ENCODE measurements at places on chromosomes 7 and 10.

DNA sequence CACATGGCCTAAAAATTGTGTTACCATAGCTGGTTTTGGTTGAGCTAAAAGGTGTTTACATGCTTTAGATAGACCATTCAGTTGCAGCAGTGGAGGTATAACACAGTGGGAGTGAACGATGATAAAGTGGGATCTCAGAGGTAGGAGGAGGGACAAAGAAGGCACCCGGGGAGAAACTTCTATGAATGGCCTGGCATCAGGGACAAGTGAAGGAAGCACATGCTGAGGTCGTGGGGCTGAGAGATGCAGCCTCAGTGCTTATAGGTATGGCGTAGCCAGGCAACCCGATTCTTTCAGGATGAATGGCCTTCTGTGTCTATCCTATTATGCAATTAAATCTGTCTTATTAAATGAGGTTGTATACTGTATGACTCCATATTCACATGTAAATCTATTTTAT, 3.9 kb upstream of the CDK6 start:
- no peak for DNase-seq

- no peak for DNase-seq
Observed at GRCh38 chr10:78581133-78581694, 487.6 kb upstream of the ZMIZ1 start.

- DNase-seq = no peak
Observed at GRCh38 chr10:11167233-11167966, 149.7 kb downstream of the CELF2 start.

DNA sequence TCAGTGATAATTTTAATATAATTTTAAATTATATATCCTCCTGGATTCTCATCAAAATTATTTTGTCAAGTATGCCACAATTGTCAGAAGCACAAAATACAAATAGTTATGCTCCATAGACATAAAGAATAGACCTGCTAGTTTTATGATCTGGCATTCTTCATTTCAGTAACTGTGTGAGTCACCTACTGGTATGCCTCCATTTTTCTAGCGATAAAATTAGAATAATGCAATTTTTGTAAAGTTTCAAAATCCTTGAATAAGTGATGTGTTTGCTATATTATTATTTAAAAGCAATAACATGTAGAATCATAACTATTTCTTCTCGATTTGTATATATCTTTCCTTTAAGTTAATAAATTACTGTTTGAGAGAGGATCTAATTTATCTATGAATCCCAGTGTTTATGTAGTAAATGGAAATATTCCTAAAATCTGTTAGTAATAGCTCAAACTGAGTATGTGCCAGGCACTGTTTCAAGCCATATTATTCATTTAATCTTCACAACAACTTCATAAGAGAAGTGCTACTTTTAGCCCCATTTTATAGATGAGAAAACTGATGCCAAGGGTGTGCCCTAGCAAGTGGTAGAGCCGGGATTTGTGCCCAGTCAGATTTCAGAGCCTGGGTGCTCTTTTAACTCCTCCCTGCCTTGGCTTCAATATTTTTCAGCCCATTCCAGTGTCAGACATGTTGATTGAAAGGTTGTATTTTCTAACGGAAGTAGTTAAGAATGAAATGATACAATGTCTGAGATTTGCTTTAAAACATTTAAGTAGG, 38.4 kb downstream of the NET1 start:
- DNase-seq = no peak

DNA sequence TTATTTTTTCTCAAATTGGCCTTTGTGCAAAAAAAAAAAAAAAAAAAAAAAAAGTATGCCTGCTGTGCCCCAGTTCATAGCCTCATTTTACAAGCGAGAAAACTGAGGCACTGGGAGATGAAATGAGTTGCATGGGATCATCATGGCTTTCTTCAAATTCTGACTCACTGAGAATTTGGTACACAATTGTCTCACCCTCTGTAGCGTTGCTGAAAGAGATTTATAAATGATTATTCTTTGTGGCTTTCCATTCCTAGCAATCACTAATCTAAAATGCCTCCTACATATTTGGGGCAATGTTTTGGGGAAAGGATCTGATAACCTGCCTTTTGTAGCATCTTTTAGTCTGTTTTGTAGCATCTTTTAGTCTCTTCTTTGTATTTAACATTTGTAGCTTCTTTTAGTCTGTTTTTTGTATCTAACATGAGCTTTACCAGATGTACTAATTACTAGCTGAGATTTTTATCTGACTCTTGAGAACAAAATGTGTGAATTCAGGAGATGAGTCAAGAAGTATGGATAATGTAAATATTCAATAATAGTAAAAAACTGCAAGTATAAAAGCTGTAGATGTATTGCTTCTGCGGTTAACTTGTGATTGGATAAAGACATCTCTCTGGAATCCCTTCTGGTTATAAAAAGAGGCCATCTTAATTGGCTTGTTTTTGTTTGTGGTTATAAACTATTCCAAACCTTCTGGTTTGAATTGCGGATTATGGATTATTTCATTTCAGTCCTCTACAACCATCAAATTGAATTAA, 161.4 kb downstream of the ARID5B start:
- no peak for DNase-seq

GRCh38 chr7:66732439-66732838, 8.1 kb upstream of the RABGEF1 start:
- no peak for DNase-seq

GRCh38 chr7:122183106-122183505, 39.1 kb upstream of the AASS start:
- no peak for DNase-seq

DNA sequence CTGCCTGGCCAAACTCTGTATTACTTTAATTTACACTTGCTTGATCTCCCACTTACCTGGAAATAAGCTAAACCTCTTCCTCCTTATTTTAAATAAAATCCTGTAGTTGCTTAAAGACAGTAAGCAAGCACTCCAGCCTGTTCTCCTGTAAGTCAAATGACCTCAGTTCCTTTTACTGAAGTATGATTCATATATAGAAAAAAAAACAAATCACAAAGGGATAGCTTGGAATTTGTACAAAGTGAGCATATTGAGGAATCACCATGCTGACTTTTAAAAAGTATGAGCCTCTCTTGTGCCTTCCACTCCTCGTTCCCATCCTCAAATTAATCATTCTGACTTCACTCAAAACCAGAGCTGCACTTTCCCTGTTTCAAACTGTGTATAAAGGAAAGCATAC, 52.0 kb downstream of the C10orf90 start:
- no peak for DNase-seq

DNA sequence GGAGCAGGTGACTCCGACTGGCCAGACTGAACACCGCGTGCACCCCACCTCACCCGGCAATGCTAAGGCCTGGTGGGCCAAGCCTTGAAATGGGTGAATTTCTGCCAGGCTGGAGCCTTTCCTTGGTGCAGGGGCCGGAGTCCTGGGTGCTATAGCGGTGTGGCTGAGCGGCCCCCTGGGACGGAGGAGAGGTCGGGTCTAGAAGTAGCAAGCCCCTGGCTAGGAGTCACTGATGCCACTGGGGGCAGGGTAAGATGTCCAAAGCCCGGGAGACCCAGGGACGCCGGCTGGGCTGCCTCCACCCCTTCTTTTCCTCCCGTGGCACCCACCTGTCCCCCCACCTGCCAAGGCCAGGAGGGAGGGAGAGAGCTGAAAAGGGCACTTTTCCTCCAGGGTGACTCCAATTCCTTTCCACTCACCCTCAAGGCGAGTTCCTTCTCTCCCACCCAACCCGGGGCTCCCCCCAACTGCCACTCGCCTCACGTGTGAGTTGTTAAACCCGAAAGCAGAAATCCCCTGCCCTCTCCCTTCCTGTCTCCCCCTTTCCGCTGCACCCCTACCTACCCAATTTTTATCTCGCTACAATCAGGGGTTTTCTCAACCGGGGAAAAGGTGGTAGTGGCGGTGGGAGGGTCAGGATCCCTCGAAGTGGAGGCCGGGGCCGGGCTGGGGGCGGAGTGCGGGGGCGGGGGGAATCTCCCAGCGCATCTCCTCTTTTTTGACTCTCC, 6.0 kb upstream of the GATA3 start:
- no peak for DNase-seq

GRCh38 chr10:37549054-37549453, 308.4 kb downstream of the ZNF248 start:
- no peak for DNase-seq

DNA sequence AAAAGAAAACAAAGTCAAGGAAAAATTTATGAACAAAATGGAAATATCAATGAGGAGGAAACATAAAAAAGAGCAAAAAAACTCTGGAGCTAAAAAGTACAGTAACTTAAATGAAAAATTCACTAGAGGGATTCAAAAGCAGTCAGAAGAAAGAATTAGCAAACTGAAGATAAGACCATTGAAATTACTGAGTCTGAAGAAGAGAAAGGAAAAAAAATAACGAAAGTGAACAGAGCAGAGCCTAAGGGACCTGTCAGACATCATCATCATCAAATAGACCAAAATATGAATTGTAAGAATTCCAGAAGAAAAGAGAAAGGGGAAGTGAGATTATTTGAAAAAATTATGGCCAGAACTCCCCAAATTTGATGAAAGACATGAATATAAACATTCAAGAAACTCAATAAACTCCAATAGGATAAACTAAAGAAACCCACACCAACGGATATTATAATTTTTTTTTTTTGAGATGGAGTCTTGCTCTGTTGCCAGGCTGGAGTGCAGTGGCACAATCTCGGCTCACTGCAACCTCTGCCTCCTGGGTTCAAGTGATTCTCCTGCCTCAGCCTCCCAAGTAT, 16.2 kb downstream of the NPC1L1 start:
- no peak for DNase-seq

DNA sequence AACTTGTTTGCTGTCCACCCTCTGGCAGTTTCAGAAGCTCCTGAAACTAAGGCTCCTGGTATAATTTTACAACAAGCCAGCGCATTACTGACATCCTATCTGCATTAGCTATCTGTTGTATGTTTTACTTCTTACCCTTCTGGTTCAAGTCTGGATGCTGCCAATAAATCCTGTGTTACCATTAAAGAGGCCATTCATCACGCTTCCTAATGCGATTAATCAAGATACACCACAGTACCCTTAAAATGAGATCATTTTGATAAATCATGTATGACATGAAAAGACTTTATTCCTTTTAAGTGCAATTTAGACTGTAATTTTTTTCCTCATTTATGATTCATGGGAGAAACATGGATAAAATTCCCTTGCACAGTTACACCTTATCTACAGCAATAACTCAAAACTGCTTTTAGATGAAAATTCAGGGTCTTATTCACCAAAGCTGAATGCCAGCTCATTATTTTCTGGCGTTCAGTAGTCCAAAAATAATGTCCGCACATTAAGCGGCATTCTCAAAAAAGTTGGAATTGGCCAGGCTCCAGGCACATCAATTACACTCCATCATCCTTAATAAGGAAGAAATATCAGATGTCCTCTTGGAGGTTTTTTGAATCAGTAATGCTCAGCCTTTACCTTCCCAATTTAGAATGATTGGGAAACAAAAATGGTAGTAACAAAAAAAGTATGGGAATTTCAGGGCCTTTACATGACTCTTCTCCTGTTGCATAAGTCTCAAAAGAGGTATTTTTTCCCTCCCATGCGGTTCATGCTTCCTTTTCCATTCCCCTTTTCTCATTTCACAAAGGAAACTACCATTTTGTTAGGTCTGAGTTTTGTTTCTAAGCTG, 878.5 kb downstream of the LRMDA start:
- no peak for DNase-seq

DNA sequence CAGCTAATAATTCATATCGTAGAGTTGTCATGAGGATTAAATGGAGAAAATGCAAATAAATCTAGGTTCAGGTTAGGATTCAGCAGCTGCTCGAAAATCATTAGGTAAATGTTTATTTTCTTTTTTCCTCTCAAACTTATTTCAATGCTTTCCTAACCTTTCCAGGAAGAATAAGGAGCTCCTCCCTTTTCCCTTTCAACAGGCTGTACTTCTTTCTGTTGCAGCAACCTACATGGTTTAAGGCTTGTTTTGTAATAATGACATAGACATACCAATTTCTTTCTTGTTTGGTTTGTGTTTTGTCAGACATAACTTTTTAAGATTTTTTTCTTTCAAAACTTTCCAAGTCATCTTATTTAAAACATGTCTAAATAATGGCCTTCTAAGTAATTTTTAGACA, 18.2 kb downstream of the GPR141 start:
- no peak for DNase-seq

DNA sequence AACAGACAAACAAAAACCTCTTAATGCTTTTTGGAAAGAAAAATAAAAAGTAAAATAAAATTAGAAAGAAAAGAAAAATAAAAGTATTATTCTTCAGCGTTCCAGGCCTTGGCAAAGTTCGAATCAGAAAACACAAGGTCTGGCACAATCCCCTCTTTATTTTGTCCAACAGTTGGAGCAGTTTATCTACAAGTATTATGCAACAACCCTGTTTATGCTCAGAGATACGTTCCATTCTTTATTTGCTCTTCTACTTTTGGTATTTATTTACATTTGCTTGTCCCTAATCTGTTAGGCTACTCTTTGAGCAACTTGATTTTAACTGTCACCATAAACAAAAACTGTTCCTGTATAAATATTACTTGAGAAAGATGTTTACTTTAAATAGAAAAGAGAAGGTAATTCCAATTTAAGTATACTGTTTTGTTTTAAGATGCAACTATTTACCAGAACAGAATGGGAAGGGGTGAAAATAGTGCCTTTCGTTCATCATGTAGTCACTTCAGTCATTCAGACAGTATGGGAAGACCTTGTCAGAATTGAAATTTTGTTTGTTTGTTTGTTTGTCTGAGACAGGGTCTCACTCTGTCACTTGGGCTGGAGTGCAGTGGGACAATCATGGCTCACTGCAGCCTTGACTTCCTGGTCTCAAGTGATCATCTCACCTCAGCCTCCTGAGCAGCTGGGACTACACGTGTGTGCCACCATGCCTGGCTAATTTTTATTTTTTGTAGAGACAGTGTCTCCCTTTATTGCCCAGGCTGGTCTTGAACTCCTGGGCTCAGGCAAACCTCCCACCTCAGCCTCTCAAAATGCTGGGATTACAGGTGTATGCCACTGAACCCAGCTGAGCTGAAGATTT, 5.7 kb downstream of the PDK4 start:
- DNase-seq = no peak

DNA sequence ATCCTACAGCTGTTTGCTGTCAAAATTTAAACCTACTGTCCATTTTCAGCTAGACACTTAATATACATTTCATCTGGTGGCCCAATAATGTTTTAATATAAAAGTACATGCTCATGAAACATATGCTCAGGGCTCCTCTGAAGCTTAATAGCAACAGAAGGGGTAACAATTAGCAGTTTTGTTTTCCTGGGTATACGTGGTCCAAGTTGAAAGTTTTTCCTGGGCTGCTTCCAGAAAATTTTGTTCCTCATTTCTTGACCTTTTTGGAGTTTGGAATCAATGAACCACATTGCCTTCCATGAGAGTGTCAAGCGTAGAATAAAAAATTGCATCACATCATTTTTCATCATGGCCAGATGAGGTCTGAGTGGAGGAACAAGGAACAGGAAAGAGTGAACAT, 537.3 kb upstream of the MGMT start:
- no peak for DNase-seq

DNA sequence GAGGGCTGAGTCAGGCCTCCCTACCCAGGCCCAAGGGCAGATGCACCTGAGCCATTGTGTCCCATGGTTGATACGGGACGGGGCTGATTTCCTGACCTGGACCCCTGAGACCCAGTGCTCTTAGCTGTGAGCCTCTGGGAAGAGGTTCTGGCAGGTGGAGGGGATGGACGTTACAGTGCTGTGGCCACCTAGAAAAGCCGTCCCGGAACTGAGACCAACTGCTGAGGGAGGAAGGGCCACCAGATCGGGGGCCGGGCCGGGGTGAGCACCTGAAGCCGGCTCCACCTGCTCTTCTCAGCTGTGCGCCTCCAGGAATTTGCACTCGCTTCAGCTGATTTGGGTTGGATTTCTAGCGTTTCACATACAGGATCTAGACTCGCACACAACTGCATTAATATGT, 35.4 kb downstream of the CHST12 start:
- no peak for DNase-seq

GRCh38 chr7:37220664-37221063, 228.0 kb downstream of the ELMO1 start:
- no peak for DNase-seq

Data from NCI-H2081 (cell line).